Left kidney (tissue), 8 donors: ENCODE measurements at places on chromosomes 4 and X. TPM values are rescaled to one million over a fixed set of nuclear protein-coding genes. Genes with fewer than 3 reads are reported as not detected.

- peak; percentile 94 for DNase-seq
Measured at GRCh38 chr4:113394730-113395530, 345.5 kb downstream of the ANK2 start.

DNA sequence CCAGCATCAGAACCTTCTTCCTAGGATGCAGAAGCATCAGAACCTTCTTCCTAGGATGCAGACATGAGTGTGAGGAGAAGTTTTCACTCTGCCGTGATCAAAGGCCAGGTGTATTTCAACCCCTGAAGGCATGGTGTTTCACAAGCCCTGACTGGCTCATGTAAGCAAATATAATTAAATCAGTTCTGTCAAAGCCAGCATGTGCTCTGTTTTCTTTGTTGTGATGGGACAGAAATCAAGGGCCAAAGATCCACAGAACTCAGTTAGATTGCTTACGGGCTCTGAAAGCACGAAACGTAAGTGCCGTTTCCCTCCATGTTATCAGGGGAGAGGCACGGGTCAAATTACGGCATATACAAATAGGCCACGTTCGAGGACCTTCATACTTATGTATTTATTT, 32.0 kb upstream of the CLDN24 start:
- no peak for DNase-seq

The EREG gene
- polyA plus RNA-seq, result 0.38 TPM

DNA sequence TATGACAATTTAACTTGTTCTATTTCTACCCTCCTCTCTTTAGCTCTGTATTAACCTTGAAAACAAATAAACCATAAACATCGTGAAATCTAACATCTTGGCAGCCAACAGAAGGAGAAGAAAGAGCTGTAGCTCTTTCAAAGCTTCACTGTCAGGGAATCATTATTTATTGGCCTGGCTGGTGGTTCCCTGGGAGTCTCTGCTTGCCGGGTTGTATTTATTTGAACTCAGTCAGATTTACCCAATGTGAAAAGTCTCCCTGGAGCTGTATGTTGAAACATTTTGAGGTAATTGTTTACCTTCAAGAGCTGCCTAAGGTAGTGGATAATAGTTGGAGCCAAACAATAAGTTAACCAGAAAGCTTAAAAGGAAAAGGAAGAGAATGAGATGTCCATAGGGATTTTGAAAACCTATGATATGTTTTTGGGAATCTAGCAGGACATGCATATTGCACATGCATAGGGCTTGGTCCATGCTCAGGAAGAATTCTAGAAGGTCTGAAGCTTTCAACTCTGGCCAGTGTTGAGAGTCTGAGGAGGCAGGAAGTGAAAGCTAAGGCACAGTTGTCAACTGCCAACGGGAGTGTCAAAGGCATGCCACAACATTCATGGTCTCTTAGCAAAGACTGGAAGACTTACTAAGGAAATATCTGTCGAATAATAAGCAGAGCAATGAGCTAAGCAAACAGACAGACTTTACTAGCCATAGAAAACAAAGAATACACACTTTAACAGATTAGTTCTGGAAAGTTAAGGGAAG, 621.6 kb downstream of the PCDH7 start:
- no peak for DNase-seq

The BTC gene
- polyA plus RNA-seq, result 7.8 TPM

The FAM9C gene
- polyA plus RNA-seq, result 0.25 TPM

The MRPS18C gene
- polyA plus RNA-seq, result 65.5 TPM

The C1GALT1C1 gene
- 31.1 TPM for polyA plus RNA-seq

The STBD1 gene
- 1.3 TPM for polyA plus RNA-seq

GRCh38 chr4:145320294-145320693, 139.9 kb upstream of the OTUD4 start:
- peak; percentile 17 for DNase-seq

The TSPAN7 gene
- polyA plus RNA-seq, result 37.9 TPM

The TLR3 gene
- 11.4 TPM for polyA plus RNA-seq

DNA sequence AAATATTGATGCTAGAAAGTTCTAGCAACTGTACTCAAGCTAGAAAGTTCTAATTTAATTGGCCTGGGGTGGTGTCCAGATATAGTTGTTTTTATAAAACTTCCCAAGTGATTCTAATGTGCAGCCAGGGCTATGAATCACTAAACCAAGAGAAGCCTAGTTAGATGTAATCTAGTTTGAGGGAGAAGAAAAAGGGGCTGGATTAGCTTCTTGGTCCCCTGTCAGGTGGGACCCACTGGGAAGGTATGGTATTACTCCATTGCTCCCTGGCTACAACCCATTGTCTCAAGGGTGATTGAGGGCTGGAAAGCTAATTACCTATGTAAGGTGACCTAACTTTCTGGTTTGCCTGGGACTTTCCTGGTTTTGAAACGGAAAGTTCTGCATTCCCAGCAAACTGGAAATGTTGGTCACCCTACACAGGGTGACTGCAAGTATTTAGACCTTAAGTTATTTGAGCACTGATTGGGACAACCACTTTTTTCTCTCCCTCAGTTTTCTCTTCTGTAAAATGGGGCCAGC, 23.9 kb upstream of the MSN start:
- DNase-seq, result no peak

DNA sequence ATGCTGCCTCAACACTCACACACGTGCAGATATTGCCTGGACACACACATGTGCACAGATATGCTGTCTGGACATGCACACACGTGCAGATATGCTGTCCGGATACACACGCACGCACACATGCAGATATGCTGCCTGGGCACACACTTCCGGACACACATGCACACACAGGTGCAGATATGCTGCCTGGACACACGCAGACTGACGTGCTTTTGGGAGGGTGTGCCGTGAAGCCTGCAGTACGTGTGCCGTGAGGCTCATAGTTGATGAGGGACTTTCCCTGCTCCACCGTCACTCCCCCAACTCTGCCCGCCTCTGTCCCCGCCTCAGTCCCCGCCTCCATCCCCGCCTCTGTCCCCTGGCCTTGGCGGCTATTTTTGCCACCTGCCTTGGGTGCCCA, 14.7 kb downstream of the FGFRL1 start:
- no peak for DNase-seq

- DNase-seq, result no peak
Measured at GRCh38 chr4:95358421-95358820, 190.4 kb downstream of the UNC5C start.

The DOK7 gene
- polyA plus RNA-seq, result 1.5 TPM

- DNase-seq, result no peak
Measured at GRCh38 chrX:75229774-75230173, 44.1 kb upstream of the UPRT start.

The FNIP2 gene
- polyA plus RNA-seq, result 46.8 TPM

The RIBC1 gene
- polyA plus RNA-seq, result 4.8 TPM

The CACNA1F gene
- polyA plus RNA-seq, result 0.47 TPM
